Cerebellar nuclear complex (tissue), 1 donor: ENCODE measurements at places on chromosomes 11 and 22.

DNA sequence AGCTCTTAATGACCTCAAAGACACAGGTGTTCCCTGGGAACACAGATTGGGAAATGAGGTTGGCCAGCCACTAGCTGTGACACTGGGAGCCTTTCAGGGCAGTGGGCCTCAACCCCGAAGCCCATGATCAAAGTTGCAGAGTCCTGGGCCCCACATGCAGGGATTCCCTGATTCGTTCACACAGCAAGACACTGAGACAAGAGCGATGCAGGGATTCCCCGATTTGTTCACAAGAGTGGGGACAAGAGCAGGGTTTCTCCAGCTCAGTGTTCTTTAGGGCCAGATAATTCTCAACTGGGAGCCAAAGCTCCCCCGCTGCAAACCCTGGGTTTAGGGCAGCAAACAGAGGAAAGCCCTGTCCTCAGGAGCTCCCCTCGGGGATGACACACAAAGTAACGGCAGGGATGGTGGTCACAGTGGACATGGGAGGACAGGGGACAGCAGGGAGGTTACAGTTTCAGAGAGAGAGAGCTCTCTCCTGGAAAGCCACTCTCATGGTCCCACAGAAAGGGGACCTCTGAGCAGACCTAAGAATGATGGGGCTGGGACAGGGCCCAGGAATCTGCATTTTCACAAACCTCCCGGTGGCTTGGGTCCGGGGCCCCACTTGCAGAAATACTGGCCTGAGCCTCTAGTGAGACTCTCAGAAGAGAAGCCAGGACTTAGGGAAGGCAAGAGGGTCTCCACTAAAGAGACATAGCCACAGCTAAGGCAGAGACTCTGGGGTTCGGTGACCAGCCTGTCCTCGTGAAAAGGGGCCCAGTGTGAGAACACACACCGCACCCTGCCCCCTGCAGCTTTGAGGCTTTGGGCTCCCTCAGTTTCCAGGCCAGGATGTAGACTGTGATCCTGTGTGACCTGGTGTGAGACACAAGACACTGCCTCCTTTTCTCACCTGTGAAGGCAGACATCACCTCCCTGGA is 7.4 kb upstream of the GNAZ start:
- no peak for DNase-seq

DNA sequence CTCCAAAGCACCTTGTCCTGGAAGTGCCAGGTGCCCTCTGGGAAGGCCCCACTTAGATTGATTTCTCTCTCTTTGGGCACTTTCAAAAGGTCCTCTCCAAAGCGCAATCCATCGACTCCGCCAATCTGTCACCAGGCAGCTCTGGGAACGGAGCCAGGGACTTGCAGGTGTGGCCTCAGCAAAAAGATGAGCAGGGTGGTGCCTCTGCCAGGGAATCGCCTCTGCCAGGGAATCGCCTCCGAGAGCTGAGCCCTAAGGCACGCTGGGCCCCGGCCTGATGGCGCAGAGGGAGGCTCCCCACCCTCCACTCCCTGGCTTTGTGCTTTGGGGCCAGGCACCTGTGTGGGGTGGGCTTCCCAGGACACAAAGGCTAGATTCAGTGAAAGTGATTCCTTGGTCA is 1391.3 kb downstream of the TBC1D22A start:
- peak; percentile 55 for DNase-seq

DNA sequence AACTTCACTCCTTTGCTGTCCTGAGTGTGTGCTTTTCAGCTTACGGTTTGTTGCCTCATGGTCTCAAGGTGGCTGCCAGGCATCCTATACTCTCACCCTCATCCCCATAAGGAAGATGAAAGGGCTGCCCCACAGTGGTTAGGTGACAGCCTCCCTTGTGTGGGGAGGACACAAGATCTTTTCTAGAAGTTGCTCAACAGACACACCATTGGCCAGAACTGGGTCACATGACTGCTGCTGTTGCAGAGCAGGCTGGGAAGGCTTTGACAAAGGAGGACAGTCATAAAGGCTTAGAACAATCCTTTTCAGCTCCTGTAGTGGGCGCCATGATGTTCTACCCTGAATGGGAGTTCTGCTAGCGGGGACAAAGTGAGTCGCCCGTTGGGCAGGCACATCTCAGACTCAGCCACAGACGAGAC is 69.7 kb upstream of the RASD2 start:
- no peak for DNase-seq

GRCh38 chr22:45127866-45128265 is 35.9 kb upstream of the NUP50 start:
- no peak for DNase-seq

- DNase-seq, result no peak
Observed at GRCh38 chr11:106105986-106106385, 28.5 kb downstream of the AASDHPPT start.

DNA sequence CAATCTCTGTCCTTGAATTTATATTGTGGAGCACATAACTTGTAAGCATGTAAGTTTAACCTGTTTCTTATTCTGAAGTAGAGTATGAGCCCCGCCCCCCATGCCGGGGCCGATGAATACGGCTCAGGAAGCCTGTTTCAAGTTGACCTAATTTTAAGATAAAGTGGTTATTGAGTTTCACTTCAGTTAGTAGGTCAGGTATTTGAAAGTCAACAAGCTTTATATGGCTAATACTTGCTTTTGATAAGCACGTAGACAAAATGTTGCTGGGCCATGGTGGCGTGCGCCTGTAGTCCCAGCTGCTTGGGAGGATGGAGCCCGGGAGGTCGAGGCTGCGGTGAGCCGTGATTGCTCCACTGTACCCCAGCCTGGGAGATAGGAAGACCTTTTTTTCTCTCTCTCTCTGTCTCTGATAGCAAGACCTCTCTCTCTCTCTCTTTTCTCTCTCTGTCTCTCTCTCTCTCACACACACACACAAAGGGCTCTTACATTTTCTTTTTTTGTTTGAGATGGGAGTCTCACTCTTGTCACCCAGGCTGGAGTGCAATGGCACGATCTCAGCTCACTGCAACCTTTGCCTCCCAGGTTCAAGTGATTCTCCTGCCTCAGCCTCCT is 14.4 kb downstream of the YWHAH start:
- no peak for DNase-seq

- DNase-seq, result no peak
Observed at GRCh38 chr22:25566898-25567235, 2.4 kb downstream of the GRK3 start.

- DNase-seq, result no peak
Observed at GRCh38 chr11:73585834-73586575, 11.9 kb downstream of the FAM168A start.

- DNase-seq, result no peak
Observed at GRCh38 chr11:34755671-34756070, 134.8 kb downstream of the EHF start.

GRCh38 chr22:36595154-36595553 is 66.2 kb upstream of the EIF3D start:
- DNase-seq, result no peak

- DNase-seq, result no peak
Observed at GRCh38 chr11:8766988-8767374, 84.4 kb downstream of the RPL27A start.

DNA sequence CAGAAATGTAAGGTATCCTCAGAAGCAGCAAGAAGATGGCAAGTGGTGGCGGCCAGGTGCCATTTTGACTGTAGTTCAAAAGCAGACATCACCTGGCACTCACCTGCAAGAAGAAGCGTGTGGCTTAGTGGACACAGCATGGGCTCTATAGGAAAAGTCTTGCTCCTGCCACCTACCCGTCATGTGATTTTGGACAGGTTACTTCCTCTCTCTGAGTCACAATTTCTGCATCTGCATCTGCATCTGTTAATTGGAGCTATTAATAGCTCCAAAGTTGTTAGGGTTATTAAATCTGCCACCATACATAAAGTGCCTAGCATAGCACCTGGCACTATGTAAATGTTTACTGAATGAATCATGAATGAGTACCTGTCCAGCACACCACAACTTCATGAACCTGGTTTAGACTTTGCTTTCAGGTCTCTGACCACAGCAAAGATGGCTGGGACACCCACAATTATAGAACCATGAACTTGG is 16.8 kb downstream of the RAB30 start:
- no peak for DNase-seq

DNA sequence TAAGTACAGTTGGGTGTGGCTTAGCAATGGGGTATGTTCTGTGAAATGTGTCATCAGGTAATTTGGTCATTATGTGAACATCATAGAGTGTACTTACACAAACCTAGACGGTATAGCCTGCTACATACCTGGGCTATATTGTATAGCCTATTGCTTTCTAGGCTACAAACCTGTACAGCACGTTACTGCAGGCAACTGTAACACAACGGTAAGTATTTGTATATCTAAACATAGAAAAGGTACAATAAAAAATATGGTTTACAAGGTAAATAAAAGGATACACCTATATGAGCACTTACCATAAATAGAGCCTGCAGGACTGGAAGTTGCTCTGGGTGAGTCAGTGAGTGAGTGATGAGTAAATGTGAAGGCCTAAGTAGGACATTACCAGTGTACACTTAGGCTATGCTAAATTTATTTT is 73.1 kb upstream of the GDPD4 start:
- no peak for DNase-seq

DNA sequence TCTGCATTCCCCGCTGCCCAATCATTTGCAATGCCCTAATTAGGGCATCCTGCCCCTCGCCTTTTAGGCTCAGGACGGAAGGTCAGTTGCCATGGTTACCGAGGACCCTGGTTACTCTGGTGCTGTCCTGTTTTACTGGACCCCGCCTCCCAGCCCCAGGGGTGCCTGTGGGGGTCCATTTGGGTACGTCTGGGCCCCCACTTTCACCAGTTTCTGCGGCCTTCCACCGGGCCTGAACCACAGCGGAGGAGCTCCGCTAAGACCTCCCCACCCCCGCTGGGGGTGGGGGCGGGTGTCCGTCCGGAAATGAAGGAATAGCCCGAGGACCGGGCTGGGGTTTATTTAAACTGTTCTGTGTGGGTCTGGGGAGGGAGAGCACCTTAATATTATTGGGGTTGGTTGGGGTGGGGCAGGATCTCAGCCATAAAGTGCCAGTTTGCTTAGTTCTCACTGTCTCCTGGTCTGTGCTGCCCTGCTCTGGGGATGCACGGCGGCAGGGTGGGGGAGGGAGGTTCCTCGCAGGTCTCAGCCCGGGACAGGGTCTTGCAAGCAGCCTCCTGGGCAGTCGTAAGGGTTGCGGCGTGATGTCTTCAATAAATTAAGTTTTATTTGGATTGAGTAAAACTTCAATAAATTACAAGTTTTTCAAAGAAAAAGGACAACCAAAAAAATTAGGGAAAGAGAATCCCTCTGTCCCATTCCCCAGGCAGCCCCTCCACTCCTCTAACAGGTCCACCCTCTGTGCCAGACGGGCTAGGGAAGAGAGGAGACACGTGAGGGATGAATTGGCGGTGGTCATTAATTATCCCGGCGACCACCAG is 5.3 kb downstream of the PHOX2A start:
- no peak for DNase-seq

- DNase-seq, result no peak
Observed at GRCh38 chr22:19820880-19821522, 33.7 kb downstream of the GNB1L start.

GRCh38 chr11:106943089-106943488 is 75.2 kb downstream of the GUCY1A2 start:
- DNase-seq, result no peak

DNA sequence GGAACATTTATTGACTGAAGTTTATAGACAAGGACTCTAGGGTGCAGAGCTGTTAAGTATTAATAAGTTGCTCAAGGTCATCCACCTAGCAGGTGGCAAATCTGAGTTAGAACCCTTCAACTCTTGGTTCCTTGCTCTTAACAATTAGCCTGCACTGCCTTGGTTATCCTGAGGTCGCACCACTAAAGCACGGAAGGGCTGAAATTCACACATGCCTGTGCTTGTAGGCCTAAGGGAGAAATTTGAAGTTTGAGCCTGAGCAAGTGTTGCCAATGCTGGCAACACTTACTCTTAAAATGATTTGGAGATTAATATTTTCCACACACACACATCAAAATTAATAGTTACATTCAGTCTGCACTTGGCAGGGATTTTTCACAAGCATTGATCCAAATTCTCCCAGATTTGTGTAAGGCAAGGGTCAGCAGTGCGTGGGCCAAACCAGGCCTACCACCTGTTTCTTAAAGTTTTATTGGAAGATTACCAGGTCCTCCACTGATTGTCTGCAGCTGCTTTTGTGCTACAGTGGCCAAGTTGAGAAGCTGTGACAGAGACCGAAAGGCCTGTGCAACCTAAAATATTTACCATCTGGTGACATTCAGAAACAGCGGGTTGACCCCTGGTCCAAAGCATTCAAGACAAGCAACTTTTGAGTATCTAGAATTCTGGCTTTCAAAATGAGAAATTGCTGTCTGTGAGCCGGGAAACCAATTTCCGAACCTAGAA is 16.3 kb downstream of the APOL5 start:
- DNase-seq, result no peak

DNA sequence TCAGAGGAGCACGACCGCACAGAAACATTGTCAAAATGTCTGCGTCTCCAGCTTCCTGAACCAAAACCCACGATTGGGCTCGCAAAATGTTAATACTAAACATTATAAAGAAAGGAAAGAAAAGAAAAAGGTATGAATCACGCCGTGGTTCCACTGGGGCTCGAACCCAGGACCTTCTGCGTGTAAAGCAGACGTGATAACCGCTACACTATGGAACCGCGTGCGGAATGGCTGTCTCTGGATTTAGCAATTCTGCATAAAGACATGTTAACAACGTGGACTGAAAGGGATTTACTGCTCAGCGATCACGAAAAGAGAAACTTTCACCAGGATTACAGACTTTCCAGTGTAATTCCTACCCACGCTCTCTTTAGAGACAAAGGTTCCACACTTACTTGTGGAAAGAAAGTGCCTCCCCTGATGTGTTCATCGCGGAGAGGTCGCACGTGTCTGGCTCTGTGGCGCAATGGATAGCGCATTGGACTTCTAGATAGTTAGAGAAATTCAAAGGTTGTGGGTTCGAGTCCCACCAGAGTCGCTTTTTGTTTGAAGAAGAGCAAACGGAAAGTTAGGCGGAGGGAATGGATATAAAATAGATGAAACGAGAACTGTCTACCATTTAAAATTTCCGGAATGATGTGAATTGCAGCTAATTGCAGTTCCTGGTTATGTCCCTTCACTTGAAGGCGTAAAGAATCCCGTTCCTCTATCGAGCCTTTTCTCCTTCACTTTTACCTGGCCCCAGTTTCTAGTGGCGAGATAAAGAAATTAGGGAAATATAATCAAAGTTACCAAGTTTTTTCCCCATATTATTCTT is 39.7 kb downstream of the OR4D9 start:
- no peak for DNase-seq

DNA sequence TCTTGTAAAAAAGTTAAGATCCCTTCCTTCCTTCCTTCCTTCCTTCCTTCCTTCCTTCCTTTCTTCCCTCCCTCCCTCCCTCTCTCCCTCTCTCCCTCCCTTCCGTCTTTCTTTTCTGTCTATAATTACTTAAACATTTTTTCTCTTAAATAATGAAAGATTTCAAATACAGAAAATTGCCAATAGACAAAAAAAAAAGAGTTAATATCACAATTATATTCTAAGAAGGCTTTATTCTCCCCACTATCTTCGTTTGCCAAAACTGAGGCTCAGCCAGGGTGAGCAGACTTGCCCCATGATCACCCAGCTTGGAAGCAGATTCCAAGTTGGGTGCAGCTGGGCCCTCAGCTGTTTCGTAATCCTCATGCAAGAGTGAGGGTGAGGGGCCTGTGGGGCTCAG is 327 bp upstream of the CACNA1I start:
- DNase-seq, result no peak

GRCh38 chr22:30178181-30179126 is 68.1 kb downstream of the LIF start:
- no peak for DNase-seq

- DNase-seq, result no peak
Observed at GRCh38 chr22:37094239-37094638, 15.3 kb downstream of the TMPRSS6 start.
